ENCODE measurements at places on chromosomes 1 and 21. TPM values are rescaled to one million over a fixed set of nuclear protein-coding genes. Genes with fewer than 3 reads are reported as not detected.
A peak's percentile ranks its signal among the peaks of the same experiment; 100 is the strongest.

- no peak for DNase-seq
These were observed 184.9 kb downstream of the URB2 start for GRCh38 chr1:229810961-229811360.

DNA sequence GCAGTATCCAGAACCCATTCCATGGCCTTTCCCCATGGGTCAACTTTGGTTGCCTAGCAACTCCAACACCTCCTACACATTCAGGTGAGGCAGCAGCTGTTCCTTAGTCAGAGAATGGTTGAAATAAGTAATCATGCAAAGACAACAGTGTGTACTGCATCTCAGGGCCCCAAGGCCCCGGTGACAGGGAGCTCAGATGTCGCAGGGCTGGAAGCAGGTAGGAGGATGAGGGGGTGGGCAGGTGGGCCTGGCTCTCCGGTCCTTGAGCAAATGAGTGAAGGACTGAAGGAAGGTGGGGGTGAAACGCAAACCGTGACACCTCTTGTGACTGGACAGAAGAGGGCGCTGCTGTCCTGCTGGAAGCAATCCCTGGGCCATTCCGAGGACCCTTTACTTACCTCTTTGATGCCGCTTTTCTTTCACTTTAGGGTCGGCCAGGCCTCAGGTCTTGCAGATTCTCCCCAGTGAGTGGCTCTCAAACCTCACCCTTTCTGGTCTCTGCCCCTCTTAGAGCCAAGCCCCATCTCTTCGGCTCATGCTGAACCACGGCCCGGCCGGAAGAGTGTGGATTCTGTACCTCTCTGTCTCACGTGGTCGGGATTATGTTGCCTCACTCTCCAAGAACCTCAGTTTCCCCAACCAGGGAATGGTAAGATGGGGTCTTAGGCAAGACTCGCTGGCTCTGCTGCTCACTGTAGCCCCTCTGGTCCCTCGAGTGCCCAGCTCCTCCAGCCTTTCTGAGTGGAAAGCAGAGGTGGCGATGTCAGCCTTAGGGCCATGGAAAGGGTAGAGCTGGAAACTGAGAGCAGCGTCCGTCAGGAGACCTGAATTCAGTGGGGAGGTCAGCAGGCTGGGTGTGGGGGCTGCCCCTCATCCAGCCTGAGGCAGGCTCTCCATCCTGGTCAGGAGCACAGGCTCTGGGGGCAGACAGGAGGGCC is 5.6 kb upstream of the KCNA10 start:
- peak; percentile 14 for DNase-seq

PDC gene
- polyA plus RNA-seq, result 0.07 TPM

DNA sequence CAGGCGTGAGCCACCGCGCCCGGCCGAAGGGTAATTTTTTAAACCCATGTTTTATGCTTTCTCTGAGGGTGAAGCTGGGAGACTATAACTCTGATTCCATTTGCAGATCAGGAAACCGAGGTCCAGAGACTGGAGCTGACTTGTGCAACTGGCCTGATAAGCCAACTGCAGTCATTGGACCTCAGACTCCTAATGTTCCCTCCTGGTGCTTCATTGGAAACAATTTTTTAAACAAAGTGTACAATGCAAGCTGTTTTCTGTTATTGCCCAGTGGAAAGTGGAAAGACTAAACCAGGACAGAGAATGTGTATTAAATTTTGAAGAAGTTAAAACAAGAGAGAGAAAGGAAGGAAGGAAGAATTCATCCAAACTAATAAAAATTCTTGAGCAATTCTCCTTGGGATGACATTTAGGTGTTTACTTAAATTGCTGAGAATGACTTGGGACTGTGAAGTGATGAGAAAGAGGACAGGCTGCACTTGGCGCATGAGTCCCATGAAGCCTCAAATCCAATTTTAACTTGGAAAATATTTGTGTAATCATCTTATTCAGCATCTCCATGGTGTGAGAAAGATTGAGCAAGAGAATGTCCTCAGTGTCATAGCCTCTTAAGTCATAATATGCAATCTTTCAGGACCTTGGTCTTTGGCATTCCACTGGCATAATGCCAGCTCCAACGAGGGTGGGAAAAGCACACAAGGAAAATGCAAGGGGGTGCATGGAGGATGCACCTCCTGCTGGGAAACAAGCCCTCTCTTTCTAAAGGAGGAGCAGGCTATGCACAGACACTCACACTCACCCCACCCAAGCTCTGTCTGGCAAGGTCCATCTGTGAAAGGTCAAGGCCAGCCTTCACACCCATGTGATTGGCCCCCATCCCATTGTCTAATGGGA is 342.0 kb downstream of the SIPA1L2 start:
- DNase-seq, result no peak

CYP4A22 gene
- polyA plus RNA-seq, result not detected

MAP1LC3C gene
- polyA plus RNA-seq, result 0.53 TPM

DNA sequence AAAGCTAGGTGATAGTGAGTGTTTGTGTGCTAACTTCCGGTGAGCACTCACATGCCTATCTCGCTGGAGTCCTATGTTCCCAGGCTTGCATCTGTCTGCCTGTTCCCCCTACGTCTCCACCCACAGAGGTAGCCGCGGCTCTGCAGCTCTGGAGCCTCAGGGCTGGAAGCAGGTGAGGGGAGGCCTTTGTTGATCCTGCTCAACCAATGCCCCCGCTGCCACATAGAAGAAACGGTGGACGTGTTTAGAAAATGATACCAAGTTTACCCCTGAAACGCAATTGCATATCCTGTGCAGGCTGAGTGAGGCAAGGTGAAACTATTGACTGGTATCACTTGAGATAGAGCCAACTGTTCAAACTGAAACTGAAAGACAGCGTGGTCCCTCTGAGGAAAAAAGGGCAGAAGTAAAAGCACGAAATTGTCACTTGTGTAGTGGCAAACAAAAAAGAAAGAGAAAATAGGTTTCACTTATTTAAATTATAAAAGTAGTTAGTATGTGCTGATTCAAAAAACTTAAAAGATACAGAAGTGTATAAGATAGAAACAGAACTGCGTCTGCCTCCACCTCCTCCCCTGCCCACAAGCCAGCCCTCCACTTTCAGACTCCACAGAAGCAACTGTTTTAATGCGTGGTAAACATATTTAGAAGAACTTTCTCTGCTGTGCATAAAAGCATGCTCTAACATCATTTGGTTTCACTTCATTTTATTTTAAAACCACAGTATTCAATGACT is 38.6 kb upstream of the ETS2 start:
- DNase-seq, result no peak

VWA5B1 gene
- not detected for polyA plus RNA-seq

DNA sequence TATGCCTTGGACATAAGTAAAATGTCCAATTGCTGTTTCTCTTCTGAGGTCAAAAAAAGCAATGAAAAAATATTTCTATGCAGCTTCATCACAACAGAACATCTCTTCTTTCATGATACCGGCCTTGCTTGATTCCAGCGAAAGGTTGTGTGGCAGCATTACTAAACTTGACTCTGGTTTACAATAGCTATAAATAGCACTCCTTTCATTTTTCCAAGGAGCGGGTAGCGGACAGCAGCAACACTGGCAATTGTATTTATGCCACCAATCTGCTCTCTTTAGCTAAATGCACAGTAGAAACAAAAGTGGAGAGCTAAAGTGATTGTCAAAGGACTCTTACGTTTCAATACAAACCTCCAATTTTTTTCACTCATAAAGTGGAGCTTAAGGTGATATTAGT is 7.5 kb upstream of the DAB1 start:
- no peak for DNase-seq

DNA sequence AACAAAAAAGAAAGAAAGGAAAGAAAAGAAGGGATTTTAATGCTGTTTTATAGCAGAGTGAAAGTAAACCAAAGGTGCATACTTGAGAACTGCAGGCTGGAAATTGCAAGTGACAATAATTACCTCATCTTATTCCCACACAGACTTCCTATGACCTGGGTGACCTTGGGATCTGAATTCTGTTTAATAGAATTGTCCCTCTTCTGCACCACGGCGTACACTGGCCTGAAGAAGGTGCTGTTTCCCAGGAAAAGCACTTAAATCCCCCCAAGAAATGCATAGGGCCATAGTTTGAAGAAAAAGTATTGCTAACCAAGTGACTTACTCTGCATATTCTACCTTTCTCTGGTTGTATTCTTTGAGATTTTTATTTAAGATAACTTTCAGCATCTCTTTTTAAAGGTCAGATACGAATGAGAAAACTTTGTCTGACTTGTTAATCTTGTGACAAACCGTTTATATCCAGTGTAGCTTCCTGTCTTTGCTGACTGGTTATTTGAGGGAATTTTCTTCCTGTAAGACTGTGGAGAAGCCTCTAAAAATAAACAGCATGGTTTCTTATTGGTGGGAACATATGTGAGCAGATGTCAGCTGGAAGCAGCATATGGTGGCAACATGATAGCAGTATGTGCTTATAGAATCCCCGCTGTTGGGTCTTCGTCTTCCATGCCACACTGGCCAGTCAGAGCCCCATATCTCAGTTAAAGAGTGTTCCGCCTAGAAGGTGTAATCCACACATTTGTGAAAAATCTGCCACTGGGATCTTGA is 16.3 kb downstream of the TGFB2 start:
- DNase-seq, result peak; percentile 83

DNA sequence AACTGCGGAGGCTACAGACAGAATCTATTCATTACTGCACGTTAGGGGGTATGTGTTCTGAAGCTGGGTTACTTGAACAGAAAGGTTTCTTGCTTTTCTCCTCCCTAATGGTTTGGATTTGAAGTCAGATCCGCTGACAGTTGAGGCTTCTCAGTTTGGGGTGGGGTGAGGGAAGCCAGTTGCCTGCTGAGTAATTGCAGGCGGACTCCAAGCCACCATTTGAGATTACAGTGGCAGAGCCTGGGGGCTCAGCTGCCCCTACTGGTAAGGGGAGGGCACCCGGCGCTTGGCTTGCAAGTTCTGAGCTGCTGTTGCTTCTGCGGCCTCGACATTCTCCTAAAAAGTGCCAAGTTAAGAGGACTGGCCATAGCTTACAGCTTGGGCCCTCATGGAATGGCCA is 2.0 kb downstream of the GRHL3 start:
- DNase-seq, result no peak

FAM43B gene
- not detected for polyA plus RNA-seq

- no peak for DNase-seq
These were observed 3.0 kb downstream of the CCDC17 start for GRCh38 chr1:45620588-45621500.

DNA sequence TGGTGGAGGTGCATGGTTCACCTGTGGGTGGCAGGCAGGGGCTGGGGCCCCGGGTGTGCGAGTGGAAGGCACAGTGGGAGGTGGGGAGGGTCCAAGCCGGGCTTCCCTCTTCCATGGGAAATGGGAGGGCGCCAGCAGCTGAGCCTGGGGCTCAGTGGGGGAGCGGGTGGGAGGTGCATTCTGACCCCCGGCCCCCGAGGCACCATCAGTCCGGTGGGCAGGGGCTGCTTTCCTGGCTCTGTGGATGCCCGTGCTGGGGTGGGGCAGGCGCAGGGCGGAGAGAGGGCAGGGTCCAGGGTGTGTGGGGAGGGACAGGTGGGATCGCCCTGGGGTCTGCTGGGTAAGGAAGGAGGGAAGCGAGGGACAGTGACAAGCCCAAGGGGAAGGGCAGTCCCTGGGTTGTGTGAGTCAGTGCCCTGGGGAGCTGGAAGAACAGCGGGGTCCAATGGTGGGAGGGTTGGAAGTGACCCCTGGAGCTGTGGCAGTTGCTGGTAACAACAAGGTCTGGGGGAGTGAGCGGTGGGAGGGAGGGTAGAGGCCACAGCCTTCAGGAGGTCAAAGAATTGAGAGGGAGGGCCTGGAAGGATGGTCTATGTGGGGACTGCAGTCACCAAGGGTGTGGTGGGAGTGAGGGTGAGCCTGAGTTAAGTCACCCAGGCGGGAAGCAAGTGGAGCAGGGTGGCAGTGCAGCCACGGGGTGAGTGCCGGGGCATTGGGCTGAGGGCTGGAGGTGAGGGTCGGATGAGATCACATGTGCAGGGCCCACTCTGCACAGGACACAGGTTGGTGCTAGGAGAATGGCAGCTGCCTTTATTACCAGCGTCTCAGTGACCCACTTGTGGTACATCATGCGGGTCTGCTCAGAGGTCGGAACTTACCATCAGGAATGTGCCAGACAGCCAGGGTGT is 29.6 kb downstream of the LHX4 start:
- no peak for DNase-seq

CRP gene
- polyA plus RNA-seq, result not detected

- DNase-seq, result no peak
These were observed 49.0 kb upstream of the VAMP3 start for GRCh38 chr1:7721940-7722669.

RGL1 gene
- polyA plus RNA-seq, result 21.9 TPM

GRCh38 chr1:226983247-226983991 is 43.3 kb downstream of the COQ8A start:
- DNase-seq, result no peak

DNA sequence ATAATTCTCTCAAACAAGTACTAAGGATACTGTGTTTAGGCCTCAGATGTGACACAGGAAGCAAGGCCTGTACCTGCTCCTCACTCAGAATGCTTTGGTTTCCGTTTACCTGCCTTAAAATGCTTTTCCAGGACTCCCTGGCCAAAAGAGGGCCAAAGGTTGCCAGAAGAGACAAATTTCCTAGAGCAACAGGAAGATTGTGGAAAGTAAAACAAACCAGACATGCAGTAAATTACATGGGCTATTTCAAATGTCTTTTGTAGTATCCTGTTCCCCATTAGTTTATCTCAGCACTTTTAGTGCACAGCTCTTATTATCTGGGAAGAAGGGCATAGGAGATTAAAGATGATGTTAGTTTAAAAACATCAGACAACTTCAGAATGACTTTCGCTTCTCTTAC is 280.0 kb downstream of the NFIA start:
- no peak for DNase-seq

Data from fibroblast of lung (primary cell).